Suprapubic skin (tissue), 4 donors: ENCODE measurements at places on chromosomes 6 and 20.
A peak's percentile ranks its signal among the peaks of the same experiment; 100 is the strongest.

DNA sequence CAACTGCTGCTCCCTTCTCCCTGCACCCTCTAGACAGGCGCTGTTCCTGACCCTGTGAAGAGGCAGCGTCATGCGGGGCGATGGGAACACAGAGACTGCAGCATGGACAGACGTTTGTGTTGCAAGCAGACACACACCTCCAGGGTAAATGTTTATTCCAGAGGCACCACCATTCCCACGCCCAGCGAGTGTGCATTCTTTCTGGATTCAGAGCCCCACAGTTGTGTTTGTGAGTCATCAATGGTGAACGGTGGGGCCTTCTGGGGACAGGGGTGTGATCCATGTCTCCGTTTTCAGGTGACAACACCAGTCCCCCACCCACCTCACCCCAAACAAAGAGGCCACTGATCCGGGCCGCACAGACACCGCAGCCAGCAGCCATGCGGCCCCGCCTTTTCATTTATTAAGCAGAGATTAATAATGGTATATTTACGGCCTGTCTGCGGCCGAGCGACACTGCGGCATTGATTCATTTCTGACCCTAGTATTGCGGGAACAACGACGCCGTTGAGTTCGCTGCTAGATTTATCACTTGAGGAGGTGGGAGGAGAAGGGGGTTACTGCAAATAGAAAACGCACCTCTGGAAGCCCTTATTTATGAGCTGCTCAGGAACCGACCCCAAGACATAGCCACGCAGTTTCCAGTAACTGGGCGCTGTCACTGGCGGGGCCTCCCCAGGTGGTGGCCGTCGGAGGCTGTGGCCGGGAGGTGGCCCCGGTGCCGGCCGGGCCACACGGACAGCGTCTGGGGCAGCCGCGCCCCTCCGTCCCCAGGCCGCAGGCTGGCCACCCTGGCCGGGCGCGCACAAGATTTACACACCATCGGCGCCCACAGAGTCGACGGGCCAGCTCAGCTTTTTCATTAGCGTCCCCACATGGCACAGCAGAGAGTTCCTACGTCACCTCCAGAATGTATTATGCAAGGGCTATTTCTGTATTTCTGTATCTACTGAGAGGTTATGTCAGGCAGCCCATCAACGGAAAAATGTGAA is 367.6 kb downstream of the THBS2 start:
- peaks cover 3% of the 10 kb centered on the region for H3K27me3 ChIP-seq
- no peaks in the 10 kb centered on the region for H3K36me3 ChIP-seq
- no peak for DNase-seq
- no peaks in the 10 kb centered on the region for H3K4me1 ChIP-seq
- no peak overlapping the region for H3K4me3 ChIP-seq

DNA sequence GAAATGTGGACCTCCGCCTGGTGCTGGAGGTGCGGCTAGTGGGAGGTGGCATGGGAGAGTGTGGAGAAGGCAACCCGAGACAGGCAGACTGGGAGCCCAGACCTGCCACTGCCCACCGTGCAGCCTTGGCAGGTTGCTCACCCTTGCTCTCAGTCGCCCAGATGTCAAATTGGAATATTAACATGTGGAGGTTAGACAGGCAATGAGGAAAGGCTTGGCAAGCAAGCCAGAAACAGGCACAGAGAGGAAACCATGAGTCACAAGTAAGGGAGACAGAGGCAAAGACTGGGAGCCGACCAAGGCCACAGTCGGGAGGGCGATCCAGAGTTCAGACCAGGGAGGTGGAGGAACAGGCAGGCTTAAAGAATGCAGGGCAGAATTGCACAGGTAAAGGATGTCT is 178.2 kb downstream of the FOXC1 start:
- no peak for DNase-seq
- no peaks in the 10 kb centered on the region for H3K27me3 ChIP-seq
- no peak overlapping the region for H3K4me3 ChIP-seq
- peaks cover 5% of the 10 kb centered on the region for H3K4me1 ChIP-seq
- H3K36me3 ChIP-seq = no peaks in the 10 kb centered on the region
- H3K27ac ChIP-seq = no peak overlapping the region

DNA sequence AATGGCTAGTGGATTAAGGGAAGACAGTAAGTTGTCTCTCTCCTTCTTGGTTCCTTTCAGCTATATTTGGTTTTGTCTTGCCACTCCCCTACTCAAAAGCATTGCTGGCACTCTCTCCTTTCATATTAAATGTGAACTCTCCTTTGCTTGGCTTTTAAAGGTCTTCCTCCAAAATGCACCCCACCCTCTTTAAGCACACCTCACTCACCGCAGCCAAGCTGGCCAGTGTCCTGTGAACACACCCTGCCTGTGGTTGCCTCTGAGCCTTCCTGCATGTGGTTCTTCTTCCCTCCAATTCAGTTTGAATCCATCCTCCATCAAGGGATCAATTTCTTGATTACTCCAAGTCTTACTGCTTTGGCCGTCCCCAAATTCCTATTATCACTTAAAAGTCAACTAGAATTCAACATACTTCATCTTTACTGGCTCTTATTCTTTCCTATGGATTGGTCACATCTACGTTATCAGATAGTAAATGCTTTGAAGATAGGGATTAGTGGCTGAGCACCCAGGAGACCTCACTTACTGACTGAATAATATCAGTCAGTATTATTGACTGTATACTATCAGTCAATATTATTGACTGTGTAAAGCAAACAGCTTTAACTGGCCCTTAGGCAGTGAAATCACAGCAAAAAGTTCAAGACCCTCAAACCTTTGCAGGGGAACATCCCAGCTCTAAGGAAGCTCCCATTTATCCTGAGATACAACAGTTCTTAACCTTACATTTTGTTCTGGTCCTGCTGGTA is 41.6 kb upstream of the SPDEF start:
- no peak overlapping the region for H3K4me3 ChIP-seq
- H3K36me3 ChIP-seq = peaks cover 2% of the 10 kb centered on the region
- peak overlapping the region; percentile 39 for H3K27ac ChIP-seq
- peaks cover 48% of the 10 kb centered on the region for H3K4me1 ChIP-seq
- no peaks in the 10 kb centered on the region for H3K27me3 ChIP-seq
- no peak for DNase-seq

- no peaks in the 10 kb centered on the region for H3K36me3 ChIP-seq
- DNase-seq = no peak
- no peak overlapping the region for H3K27ac ChIP-seq
- no peak overlapping the region for H3K4me3 ChIP-seq
- H3K4me1 ChIP-seq = peaks cover 20% of the 10 kb centered on the region
Observed at GRCh38 chr20:47720636-47721427, 64.4 kb downstream of the SULF2 start.

GRCh38 chr6:127131275-127131674 is 12.8 kb downstream of the RSPO3 start:
- H3K4me1 ChIP-seq = no peaks in the 10 kb centered on the region
- no peaks in the 10 kb centered on the region for H3K36me3 ChIP-seq
- H3K4me3 ChIP-seq = no peak overlapping the region
- H3K27me3 ChIP-seq = no peaks in the 10 kb centered on the region
- DNase-seq = no peak

- H3K4me3 ChIP-seq = no peak overlapping the region
- no peak overlapping the region for H3K27ac ChIP-seq
- DNase-seq = no peak
- peaks cover 9% of the 10 kb centered on the region for H3K27me3 ChIP-seq
- H3K36me3 ChIP-seq = no peaks in the 10 kb centered on the region
Observed at GRCh38 chr6:32785781-32786533, 22.6 kb upstream of the HLA-DQB2 start.

DNA sequence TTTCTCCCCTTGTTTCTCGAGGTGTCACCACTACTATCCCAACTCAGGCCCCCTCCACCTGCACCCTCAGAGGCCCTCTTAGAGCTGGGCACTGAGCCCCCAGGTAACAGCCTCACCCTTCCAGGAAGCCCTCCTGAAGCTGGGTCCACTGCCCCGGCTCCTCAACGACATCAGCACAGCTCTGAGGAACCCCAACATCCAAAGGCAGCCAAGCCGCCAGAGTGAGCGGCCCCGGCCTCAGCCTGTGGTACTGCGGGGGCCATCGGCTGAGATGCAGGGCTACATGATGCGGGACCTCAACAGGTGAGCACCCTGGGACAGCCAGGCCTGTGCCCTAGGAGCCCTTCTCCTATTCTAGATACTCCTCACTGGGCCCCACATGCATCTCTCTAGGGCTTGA is 12.9 kb upstream of the ZBTB9 start:
- no peak overlapping the region for H3K27ac ChIP-seq
- peaks cover 78% of the 10 kb centered on the region for H3K36me3 ChIP-seq
- H3K4me1 ChIP-seq = no peaks in the 10 kb centered on the region
- no peak overlapping the region for H3K4me3 ChIP-seq

DNA sequence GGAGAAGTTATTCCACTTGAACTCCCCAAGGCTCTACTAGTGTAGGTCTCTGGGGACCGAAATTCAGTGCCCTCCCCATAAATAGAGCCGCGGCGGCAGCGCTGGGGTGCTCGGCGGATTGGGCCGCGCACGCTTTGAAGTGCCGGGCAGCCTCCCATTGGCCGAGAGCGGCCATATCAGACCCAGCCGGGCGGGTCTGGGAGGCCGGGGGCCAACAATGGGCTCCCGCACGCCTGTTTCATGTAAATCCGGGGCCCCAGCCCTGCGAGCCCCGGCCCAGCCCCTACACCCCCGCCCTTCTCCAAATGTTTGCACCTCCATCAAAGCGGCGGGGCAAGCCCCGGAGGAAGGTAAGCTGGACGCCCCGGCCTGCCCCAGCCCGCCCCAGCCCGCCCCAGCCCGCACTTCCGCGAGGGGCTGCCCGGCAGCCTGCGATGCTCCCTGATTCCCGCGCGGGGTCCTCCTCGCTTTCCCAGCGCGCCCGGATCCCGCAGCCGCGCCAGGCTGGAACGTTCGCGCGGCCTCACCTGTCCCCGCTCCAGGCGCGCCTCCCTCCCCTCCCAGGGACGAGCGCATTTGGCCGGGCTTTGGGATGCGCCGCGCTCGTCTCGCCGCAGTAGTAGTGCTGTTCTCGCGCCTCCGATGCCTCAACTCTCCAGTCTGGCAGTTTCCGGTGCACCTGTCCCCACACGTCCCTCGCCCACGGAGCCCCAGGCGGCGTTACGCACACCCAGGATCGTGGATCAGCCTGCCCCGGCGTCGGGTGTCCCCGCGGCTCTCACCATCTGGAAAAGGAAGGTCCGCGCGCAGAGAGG is at the start of gene TBXT:
TBXT (minus strand) TSS at position 51 of the 815 bp plus-strand sequence. CDS start 260 bp downstream, outside the sequence.
- no peak for DNase-seq
- H3K4me1 ChIP-seq = peaks cover 23% of the 10 kb centered on the region
- H3K27ac ChIP-seq = no peak within 1 kb of the TSS
- peaks cover 98% of the 10 kb centered on the region for H3K27me3 ChIP-seq
- H3K4me3 ChIP-seq = peak within 1 kb of the TSS; percentile 41
- H3K36me3 ChIP-seq = no peaks in the 10 kb centered on the region
